Activated CD4-positive, alpha-beta memory T cell treated with anti-CD3 and anti-CD28 coated beads, Interleukin-2, amount 10 ng/mL, durations not matched to agents 7 days and 5 days (primary cell): ENCODE measurements at places on chromosomes 1 and 21.

DNA sequence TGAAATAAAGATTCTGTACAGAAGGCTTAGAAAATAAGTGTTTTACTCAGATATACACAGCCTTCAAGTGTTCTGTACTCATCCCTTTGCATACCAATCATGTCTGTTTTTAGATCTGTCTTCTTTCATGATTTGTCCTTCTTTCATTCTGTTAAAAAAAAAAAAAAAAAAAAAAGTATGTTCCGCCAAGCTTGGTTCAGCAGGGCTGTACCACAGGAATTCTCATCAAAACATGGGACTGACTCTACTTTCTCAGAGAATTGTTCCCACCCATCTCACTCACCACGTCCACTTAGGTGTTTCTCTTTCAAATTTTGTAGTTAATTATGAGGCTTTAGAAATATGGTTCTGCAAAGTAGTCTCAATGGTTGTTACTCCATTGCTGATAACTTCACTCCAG lies 119.0 kb downstream of the AK5 start:
- no peak for DNase-seq

GRCh38 chr1:201561195-201561564 lies 22.3 kb downstream of the NAV1 start:
- no peak for DNase-seq

DNA sequence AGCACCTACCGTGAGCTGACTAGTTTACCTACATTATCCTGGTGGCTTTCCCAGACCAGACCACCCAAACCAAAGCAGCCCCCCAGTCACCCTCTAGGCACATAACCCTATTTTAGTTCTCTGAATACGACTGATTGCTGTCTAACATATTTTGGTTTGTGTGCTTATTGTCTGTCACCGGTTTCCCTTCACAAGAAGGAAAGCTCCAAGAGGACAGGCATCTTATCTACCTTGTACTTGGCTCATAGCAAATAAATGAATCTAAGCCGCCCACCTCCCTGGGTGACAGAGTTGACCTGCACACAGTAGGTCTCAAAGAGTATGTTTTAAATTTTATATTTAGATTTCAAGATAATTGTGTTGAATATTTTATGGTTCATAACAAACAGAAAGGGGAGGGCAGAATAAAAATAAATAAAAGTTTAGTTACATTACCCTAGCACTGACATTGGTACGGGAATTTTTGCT lies 904 bp upstream of the PRDX6 start:
- no peak for DNase-seq

GRCh38 chr1:116288201-116288598 lies 84.8 kb upstream of the ATP1A1 start:
- no peak for DNase-seq

DNA sequence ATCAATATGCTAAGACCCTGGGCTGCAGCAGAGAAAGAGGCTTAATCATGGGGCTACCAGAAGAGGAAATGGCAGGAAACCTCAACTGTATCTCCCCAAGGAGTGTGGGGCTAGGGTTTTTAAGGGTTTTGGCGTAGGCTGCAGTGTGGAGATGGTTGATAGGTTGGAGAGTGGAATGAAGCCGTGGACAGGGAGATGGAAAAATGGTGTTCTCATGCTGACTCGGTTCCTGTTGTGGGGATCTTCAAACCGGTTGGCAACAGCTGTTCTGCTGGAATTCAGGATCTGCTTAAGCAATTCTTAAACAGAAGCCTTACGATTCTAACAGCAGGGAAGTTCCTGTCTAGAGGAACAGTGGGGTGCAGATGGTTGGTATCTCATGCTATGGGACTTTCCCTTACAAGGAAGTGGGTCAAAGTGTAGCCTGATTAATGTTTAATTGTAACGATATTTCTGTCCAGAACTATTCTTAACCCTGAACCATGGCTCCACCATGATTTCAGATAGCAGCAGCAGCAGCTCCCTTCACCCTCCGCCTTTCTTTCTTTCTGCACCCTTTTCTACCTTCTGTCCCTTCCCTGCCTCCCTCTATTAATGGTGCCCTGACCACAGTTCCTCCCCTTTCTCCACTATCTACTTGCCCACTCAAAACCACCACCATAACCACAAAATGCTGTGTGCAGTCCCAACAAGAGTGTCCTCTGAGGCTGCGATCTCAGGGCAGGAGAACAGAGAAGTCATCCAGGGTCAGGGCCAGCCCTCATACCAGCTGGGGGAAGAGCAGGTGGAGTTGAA lies 30.8 kb downstream of the RSPH1 start:
- no peak for DNase-seq

GRCh38 chr1:215507119-215507518 lies 60.0 kb upstream of the KCTD3 start:
- no peak for DNase-seq

- no peak for DNase-seq
These were observed 40.5 kb downstream of the SLC30A7 start for GRCh38 chr1:100936194-100936967.

DNA sequence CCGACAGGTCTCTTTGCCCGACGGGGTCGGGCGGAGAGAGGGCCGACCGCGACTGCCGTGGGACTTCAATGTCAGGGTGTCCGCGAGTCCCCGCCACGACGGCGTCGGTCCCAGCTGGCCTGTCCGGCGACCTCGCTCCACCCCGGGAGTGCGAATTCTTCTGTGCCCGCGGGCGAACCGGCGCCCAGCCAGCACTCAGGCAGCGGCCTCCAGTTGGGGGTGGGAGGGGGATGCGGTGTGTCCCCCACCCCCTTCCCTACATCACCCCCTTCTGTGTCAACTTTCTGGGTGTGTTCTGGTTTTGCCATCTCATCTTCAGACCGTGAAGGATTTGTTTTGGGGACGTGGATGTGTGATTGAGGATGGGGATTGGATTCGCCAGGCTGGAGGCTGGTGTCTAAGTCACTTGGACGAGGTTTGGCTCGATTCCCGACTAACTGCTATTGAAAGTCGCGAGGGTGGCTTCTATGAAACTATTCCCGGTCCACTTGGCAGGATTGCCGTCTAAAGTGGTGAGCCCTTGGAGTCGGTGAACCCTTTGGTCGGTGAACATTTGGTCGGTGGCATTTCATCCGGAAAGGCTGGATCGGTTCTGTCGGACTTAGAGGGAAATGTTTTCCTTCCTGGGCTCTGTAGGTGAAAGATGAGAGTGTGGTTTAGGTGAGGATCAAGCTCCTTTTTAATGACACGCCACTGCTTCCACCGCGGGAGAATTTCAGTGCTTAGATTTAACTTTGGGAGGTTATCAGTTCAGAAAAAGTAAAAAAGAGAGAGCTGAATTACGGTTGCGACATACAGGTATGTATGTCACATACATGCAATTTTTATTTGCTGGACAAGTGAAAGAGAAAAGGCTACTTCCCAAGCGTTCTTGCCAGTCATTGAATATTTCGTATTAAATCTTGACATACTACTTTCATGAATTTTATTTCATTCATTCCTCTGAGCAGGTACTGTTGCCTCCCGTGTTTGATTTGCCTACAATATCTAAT lies 771 bp downstream of the ABCD3 start:
- DNase-seq = no peak

DNA sequence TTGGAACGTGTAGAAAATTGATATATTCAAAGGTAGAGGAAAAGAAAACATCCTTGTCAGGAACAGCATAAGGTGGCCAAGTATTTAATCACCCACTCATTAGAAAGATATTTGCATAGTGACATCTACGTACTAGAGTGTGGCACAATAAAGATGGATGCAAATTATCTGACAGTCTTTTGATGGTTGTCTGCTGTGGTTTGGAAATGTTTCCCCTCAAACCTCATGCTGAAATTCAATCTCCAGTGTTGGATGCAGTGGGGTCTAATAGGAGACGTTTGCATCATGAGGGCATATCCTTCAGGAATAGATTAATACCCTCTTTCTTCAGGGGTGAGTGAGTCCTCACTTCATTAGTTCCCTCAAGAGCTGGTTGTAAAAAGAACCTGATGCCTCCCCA lies 34.1 kb upstream of the RUNX1 start:
- no peak for DNase-seq

- DNase-seq = no peak
These were observed 23.9 kb upstream of the TMEM52 start for GRCh38 chr1:1942753-1943656.

GRCh38 chr1:107145637-107146036 lies 4.8 kb downstream of the NTNG1 start:
- no peak for DNase-seq

DNA sequence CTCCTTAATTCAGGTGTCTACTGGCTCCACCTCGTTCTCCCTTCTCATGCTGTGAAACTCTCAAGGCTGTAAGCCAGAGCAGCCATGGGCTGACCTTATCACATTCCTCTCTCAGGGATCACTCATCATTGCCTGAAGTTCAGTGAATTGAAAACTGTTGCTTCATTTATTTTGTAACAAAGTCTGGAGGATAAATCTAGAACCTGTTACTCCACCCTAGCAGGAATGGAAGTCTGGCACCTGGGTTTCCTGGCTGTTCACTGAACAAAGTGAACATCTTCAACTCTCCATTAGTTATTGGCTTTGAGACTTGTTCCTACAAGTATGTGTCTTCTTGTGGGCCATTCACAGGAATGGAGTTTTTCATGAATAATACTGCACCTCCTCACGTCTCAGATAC lies 584.1 kb downstream of the PTPRU start:
- no peak for DNase-seq

- DNase-seq = no peak
These were observed 6.6 kb upstream of the IFFO2 start for GRCh38 chr1:18962855-18963737.

GRCh38 chr1:22876359-22877111 lies 96.1 kb downstream of the LACTBL1 start:
- no peak for DNase-seq

- DNase-seq = no peak
These were observed 633 bp upstream of the ETNK2 start for GRCh38 chr1:204152310-204153044.

GRCh38 chr1:29123887-29124365 lies at the start of gene TMEM200B:
Gene TMEM200B, minus strand, starts transcription at chr1:29123903. Its CDS starts 2,075 bp downstream, at chr1:29121828.
- DNase-seq = no peak
